ENCODE measurements at places on chromosomes 12 and 14.

GRCh38 chr14:30385925-30386324 is 173.0 kb upstream of the G2E3 start:
- DNase-seq, result no peak

DNA sequence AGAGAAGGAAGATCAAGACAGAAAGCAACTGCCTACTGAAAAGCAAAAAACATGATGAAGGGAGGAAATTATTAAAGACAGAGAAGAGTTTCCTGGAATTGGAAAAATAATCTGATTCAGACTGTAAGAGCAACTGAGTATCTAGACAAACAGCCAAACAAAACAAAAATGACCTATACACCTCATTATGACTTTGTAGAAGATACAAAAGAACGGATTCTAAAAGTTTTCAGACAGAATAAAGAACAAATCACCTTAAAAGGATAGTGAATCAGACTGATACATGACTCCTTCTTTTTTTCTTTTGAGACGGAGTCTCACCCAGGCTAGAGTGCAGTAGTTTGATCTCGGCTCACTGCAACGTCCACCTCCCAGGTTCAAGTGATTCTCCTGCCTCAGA is 10.4 kb downstream of the OSBPL8 start:
- no peak for DNase-seq

- DNase-seq, result no peak
Observed at GRCh38 chr12:12083688-12084087, 12.9 kb downstream of the BCL2L14 start.

- DNase-seq, result no peak
Observed at GRCh38 chr12:78442454-78442801, 422.1 kb upstream of the SYT1 start.

- DNase-seq, result no peak
Observed at GRCh38 chr12:49491823-49492222, 47.0 kb upstream of the KCNH3 start.

DNA sequence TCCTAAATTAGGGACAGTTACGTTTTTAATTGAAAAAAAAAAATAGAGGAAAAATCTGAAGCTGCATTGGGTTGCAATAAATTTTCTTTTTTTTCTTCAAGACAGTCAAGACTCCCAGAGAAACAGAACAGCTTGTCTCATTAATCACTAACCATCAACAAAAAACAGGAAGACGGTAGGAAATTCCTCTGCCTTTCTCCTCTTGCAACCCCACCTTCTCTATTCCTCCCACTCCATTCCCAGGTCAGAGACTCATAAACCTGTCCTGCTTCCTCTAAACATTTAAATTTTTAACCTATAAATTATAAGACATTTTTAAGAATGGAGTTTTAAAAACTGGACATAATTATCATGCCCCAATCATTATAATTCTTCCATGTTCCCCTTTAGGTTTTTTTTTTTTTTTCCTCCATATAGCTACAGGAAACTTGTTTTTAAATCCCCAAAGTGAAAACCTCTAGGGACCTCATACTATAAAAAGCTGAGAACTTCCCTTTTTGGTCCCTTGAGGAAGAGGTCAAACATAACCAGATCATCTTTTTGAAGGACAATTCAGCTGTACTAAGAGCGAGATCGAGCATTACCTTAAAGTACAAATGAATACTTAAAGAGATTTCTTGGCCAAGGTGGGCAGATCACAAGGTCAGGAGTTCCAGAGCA is 36.0 kb downstream of the CPM start:
- DNase-seq, result no peak

DNA sequence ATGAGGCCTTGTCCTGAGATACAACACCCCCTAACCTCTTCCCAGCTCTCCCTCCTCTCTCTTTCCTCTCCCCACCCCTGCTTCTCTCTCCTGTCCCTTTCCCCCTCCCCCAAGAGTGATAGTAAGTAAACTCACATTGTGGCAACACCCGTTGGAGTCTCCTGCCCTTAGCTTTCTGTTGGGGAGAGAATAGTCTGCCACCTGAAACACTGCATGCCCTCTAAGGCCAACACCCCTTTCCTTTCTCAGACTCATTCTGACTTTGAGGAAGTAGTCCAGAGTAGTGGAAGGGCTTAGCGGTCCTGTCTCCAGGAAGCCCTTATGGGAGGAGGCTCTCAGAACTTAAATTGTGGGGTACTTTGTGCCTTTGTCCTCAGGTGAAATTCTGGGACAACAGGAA is 95.2 kb downstream of the PRKCH start:
- no peak for DNase-seq

DNA sequence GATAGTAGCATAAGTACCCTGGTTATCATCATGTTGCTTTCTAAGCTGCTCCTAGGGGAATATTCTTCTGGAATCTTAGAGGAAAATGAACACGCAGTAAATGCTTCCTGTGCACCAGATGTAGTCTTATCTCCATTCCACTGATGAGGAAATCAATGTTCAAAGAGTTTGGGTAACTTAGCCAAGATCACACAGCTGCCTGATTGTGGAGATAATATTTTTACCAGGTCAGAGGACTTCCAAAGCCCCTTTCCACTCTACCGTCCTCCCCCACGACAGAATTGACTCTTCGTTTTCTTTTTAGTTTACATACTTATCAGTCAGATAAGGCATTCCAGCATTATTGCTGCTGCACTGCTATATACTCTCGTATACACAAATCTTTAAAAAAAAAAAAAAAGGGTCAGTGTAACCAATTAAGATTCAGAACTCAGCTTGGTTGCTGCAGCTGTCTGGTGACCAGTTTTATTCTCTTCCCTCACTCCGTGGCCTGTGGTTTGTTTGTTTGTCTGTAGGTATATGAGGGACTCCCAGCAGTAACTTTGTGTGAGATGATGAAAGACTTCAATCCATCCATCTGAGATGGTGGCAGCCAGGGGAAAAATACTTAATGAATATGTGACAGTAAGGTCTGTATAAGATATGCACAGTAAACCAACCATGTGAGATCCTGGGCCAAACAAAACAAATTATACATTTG is 110.5 kb downstream of the TGFB3 start:
- DNase-seq, result no peak

GRCh38 chr14:93893661-93894261 is 33.4 kb upstream of the FAM181A start:
- no peak for DNase-seq

GRCh38 chr12:104549815-104550480 is 93.2 kb downstream of the CHST11 start:
- no peak for DNase-seq

GRCh38 chr12:125470838-125471783 is 405.9 kb downstream of the AACS start:
- DNase-seq, result no peak

- no peak for DNase-seq
Observed at GRCh38 chr12:94222351-94223084, 74.1 kb downstream of the PLXNC1 start.

Measured in activated CD4-positive, alpha-beta T cell treated with anti-CD3 and anti-CD28 coated beads for 24 hours (primary cell).